Stimulated activated CD8-positive, alpha-beta memory T cell treated with anti-CD3 and anti-CD28 coated beads, Interleukin-4, amount 100 ng/mL, for 48 hours (primary cell): ENCODE measurements at places on chromosomes 1 and 21.

DNA sequence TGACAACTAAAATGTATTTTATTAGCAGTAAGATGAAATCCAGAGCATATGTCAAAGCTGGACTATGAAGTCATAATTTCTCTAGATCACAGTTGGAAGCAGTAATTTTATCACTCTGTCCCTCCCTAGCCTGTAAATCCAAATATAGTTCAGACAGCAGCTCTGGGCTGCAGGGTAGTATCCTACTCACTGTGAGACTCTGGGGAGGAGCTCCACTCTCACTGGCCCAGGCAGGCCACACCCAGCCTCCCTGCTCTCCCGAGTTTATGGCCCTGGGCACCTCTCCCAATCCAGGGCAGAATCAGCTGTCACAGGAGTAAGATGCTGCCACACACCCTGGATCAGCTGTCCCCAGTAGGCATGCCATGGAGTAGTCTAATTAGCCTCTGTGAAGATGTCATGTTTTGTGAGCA, 131.1 kb downstream of the HLCS start:
- DNase-seq, result no peak

GRCh38 chr1:55413286-55413685, 198.1 kb upstream of the USP24 start:
- DNase-seq, result no peak

DNA sequence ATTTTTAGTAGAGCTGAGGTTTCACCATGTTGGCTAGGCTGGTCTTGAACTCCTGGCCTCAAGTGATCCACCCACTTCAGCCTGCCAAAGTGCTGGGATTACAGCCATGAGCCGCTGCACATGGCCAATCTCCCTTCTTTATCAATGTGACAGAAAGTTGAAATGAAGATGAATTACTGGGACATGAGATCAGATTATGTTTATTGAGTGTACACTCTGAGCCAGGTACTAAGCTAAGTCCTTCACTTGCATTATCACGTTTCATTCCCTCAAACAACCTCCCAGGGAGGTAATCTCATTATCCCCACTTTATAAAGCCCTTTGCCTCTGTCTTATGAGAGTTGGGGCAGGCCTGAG, 6.3 kb upstream of the CHI3L2 start:
- no peak for DNase-seq

GRCh38 chr21:34201001-34201400, 127.6 kb downstream of the MRPS6 start:
- no peak for DNase-seq

DNA sequence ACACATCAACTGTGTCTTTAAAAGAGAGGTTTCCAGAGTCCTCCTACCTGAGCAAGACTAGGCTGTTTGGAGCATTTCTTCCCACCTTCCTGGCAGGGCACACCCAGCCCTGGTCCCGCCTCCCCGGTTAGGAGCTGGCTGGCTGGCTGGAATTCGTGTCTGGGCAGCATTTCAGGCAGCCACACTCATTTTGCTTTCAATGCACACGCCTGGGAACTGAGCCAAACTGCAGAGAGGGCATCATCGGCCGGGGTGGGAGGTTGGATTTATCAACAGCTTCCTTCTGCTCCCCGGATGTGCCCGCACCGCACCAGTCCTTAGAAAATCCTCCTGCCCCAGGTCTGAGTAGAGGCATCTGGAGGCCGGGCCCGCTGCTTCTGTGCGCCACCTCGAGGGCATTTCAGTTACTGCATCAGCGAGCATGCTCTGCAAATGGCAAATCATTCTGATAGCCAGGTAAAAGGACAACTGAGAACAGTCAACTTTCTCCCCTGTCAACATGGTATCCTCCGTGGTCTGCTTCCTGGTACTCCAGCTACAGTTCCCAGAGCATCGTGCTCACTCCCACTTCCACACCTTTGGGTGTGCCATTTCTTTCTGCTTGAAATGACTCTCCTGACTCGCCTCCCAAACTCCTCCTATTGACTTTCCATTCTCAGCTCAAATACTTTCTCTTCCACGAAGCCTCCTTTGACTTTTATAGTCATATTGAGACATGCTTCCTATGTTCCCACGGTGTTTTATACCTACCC, 20.6 kb downstream of the TCEA3 start:
- DNase-seq, result peak; percentile 97

- no peak for DNase-seq
Measured at GRCh38 chr1:156693848-156694689, 11.3 kb downstream of the CRABP2 start.

- DNase-seq, result no peak
Measured at GRCh38 chr1:221085701-221086375, 206.6 kb downstream of the HLX start.

DNA sequence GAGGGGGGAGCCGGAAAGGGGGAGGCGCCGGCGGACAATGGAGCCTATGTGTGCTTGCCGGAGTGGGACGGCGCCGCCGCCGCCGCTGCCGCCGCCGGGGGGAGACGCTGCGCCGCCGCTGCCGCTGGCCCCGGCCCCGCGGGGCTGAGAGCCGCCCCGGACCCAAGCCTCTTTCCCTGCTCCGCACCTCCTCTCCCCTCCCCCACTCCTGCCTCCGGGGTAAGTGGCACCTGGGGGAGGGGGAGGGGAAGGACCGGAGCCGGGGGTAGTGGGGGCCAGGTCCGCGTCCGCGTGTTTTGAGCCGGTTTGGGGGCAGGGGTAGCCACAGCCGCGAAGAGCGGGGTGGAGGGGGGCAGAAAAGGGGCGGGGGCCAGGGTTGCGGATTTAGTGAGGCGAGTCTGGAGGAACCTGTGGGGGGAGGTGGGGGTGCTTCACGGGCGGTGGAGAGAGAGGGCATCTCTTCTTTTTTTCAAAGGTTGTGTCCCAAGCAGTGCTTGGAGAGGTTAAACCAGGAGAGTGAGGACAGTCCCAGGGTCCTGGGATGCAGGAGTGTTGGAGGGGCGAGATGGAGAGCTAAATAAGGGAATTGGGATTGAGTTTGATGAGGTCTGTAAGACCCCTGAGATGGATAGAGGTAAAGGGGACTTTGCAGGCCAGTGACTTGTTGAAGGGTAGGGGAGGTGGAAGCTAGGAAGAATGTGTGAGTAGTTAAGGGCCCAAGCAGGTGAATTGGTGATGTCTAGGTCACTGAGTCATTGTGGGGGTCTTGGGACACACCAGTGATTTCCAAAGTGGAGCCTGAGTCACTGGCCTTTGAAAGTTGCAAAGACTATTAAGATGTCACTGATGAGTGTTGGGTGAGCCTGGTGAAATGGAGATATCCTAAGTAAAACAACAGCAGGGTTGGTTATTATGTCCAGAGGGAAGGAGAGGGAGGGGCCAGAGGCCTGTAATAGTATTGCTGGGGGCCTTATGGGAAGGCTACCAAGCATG, 59.1 kb downstream of the BCL9 start:
- DNase-seq, result peak; percentile 47

DNA sequence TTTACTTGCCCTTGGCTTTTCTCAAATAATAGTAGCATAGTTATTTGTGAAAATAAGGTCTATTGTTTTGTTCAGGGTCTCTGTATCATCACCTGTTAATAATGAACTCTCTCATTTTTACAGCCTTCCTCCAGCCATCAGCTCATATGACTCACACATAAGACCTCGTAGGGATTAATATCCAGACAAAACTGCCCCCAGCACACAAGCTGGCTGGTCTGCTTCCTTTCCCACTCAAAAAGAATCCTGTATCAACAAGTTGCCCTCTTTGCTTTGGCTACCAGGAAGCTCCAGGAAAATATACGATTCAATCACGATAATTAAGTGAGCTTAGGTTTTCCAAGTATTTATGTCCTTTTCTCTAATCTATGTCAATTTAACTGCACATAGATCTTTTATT, 119.2 kb downstream of the DMRTB1 start:
- DNase-seq, result no peak

DNA sequence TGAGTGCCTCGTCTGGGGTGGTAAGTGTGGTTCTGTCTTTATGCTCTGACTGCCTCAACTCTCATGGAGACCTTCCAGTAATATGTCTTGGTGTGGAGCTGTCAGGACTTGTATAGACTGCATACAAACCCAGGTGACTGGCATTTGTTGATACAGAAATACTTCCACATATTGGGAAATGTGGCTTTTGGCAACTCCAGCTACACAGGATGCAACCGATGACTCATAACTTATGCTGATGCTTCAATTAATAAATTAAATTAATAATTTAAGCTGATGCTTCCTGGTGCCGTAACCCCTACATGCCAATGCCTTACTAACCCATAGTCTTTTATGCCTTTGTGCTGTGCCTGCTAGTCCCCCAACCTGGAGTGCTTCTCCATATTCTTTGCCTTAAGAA, 72.3 kb upstream of the ARTN start:
- DNase-seq, result no peak

GRCh38 chr1:227893300-227893948, 54.3 kb downstream of the WNT9A start:
- DNase-seq, result peak; percentile 14

- no peak for DNase-seq
Measured at GRCh38 chr1:221947731-221948130, 205.8 kb upstream of the DUSP10 start.

GRCh38 chr1:26922901-26923300, 1.4 kb downstream of the NUDC start:
- DNase-seq, result no peak

- no peak for DNase-seq
Measured at GRCh38 chr1:178509414-178510007, 3.4 kb upstream of the TEX35 start.

DNA sequence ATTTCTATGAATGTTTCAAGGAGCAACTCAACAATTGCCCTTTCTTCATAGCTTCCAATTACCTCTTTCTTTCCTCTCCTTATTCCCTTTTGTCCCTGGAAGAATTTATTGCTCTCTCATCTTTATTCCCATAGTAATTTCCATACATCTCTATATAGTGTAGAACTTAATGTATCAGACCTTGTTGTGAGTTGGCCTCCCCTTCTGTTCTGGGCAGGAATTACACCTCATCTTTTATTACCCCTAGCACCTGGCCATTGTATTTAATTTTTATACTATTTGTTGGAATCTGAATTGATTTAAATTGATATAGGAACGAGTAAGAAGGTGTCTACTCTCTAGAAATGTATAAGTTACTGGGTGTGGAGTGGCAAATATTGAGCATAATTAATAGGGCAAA, 114.5 kb downstream of the CACHD1 start:
- DNase-seq, result no peak

GRCh38 chr1:98516306-98516705, 145.2 kb upstream of the SNX7 start:
- DNase-seq, result no peak

DNA sequence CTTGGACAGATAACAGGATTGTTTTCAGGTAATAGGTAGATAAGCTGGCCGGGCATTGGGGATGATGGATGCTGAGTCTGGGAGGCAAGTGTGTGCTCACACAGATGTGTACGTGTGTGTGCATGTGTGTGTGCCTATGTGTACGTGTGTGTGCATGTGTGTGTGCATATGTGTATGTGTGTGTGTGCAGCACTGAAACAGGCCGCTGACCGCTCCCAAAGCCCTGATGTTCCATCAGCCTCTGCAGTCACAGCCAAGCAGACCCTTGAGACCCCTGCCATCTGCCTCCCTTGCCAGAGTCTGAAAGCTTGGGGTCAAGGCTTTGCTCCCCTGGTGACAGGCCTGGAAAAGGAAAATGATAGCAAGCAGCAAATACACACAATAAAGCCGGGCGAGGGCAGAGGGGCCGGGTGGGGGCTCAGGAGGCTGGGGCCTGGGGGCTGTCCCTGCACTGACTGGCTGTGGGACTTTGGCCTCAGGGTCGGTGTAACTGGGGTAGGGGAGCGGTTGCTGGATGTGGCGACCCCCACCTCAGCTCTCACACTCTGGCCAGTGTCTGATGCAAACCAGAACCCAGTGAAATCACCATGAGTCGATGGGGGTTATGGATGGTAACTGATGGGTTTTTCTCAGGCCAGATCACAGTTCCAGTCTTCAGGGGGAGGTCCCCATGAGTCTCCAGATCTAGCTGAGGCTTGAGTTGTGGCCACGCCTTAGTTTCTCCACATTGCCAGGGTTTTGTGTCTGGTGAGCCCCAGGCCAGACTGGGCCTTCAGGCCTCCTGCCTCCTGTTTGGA, 9.2 kb upstream of the TNFRSF8 start:
- peak; percentile 56 for DNase-seq

DNA sequence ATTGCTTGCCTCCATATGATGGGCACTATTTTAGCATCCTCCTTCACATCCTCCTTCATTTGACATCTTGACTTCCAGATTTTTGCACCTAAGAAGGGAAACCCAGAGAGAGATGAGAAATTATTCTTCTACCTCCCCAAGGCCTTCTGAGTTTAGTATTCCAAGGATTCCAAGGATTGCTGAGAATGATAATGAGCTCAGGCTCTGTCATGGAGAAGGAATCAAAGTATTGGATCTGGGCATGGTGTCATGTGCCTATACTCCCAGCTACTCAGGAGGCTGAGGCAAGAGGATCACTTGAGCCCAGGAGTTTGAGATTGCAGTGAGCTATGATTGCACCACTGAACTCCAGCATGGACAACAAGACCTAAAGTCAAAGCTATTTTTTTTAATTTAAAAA, 26.6 kb upstream of the ZNF281 start:
- DNase-seq, result no peak

- DNase-seq, result no peak
Measured at GRCh38 chr1:47696404-47696736, 258.5 kb downstream of the FOXD2 start.

DNA sequence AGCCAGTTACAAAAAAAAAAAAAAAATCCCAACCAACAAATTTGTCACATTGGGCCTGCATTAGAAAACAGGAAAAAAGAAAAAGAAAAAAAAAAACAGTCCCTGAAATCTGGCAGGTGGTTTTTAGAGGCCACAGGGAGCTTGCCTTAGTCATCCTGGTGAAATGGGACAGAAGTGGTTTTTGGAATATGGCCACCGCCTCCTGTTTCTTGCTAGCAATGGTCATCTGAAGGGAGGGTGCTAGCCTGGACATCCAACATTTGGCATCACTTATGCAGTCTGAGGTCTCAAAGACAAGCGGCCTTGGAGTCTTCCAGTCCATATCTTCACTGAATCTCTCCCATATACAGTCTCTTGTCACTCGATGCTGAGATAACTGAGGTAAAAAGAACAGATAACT, 20.1 kb upstream of the NKAIN1 start:
- DNase-seq, result no peak

GRCh38 chr21:16502273-16502672, 772.5 kb downstream of the USP25 start:
- no peak for DNase-seq

GRCh38 chr1:234891427-234891826, 237.2 kb downstream of the TOMM20 start:
- no peak for DNase-seq

DNA sequence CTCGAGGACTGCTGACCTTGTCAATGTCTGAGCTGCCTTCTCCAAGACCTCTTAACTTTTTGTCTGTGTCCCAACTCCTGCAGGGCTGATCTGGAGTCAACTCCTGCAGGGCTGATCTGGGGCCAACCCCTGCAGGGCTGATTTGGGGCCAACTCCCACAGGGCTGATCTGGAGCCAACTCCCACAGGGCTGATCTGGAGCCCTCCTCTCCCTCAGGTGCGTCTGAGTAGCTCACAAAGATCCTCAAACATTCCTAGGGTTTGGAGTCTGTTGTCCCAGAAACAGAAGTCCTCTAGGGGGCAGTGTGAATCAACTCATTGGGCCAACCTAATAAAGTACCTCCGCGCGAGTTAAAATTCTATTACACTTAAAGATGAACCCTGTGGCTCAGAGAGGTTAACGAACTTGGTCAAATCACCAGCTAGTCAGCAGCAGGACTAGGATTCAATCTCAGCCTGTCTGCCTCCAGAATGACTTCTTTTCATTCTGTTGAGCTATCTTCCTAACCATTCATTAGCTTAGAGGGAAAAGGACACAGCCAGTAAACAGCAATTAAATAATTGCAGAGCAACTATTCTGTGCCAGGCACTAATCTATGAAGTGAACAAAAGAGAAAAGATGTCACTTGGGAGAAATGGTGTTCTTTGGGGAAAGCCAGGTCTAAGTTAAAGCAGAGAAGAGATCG, 17.2 kb upstream of the RLF start:
- DNase-seq, result peak; percentile 61

GRCh38 chr1:156233426-156234127, 8.4 kb upstream of the BGLAP start:
- no peak for DNase-seq
